Smooth muscle cell of the brain vasculature (primary cell): ENCODE measurements at places on chromosomes 13 and 19.
A peak's percentile ranks its signal among the peaks of the same experiment; 100 is the strongest.

DNA sequence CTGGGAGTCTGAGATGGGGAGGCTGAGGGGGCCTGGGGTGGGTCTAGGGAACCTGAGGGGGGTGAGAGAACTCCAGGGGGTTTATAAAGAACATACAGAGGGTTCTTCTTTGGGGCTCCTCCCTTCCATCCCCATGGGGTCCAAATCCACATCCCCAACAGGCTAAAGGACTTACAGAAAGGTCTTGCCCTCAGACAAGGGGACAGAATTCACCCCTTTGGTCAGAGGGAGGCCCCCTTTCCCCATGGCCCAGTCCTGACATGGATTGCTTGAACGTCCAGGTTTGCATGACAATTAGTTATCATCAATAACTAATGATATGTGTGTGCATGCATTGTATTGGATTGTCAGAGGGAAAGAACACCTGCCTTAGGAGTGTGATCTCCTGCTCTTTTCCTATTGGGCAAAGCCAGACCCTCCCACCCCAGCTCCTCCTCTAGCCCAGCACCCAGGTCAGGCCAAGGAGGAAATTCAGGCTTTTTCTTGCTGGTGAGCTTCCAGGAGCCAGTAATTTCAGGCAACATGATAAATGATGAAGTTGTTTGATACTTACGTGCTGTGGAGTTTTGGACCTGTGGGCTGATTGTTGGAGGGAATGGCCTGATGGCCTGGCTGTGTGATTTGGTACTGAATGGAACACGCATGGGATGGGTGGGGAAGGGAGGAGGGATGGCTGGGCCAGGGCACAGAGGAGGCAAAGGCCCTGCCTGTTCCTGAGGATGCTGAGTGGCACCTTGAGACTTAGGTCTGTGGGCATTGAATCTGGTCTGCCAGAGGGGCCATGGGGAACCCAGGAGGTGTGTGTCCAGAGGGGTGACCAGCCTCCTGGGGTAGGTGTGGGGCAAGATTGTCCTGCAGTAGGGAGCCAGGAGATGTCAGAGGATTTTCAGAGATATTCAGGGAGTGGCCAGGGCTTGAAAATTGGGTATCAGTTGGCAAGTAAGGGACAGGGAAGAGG lies 1.1 kb downstream of the KLHL26 start:
- no peak for DNase-seq

DNA sequence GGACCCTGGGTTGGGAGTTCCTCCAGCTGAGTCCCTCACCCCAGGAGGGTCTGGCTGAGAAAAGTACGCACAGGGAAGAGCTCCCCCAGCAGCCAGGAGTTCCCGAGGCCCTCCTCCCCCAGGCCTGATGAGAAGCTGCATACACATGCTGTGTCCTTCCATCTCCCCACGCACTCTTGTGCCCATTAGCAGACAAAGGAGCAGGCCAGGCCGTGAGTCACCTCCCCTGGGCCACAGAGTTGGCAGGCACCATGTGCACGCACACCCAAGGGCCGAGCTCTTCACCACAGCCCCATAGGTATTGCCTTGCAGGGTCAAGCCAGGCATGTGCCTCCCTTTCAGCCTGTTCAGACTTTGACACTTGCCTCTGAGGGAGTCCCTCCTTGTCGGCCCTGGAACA lies 17.5 kb downstream of the MAU2 start:
- DNase-seq, result no peak

- DNase-seq, result no peak
These were observed at the start of gene NPAS1 for GRCh38 chr19:47019431-47020041. Gene NPAS1 (plus strand): TSS chr19:47019837. CDS start chr19:47021048, 1,211 bp downstream.

GRCh38 chr13:20702915-20703779 lies at the start of gene IL17D:
Gene IL17D (plus strand): TSS chr13:20703699. CDS start chr13:20704002, 303 bp downstream.
- no peak for DNase-seq

- no peak for DNase-seq
These were observed 22.5 kb downstream of the LGALS16 start for GRCh38 chr19:39677961-39678889.

DNA sequence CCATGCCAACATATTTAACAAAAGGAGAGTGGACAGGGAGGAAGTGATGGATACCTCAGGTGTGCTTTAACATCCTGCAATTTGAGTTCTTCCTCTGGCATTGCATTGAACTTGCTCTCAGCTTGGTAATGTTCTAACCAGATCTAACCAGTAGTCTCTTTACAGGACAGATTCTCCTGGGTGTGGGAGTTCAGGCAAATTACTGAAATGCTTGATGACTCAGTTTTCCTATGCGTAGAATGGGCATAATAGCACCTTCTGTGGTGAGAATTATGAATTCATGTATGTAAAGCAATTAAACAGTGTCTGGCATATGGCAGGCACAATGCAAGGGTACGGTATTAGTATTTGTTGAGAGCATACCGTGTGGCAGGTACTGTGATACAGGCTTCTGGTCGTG lies 3.6 kb downstream of the AKAP11 start:
- DNase-seq, result no peak

- DNase-seq, result peak; percentile 59
These were observed 40.5 kb downstream of the FAM124A start for GRCh38 chr13:51262501-51263211.

- DNase-seq, result no peak
These were observed at the start of gene LYPD4 for GRCh38 chr19:41844601-41845000. Gene LYPD4 (minus strand): TSS chr19:41844683. CDS start chr19:41839285, 5,398 bp downstream.

DNA sequence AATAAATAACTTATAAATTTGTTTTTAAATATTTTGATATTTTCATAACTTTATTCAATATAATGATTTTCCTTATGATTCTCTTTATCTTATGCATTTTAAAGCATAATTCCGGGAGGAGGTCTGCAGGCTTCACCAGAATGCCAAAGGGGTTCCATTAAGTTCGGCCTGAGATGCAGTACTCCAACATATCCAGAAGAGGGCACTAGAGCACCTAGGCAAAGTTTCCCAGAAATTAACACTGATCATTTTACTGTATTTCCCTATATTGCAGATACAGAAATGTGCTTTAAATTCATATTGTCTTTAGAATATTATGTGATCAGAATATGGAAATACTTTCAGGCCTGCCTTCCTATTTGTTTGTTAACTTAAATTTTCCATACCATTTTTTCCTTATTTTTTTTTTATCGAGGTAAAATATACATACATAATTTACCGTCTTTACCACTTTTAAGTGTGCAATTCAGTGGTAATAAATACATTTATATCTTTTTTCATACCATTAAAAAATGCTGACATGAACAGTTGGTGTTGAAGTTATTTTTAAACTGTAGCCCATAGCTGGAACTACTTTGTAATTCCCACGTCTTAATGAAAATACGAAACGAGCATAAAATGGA lies 58.9 kb upstream of the TM9SF2 start:
- no peak for DNase-seq

DNA sequence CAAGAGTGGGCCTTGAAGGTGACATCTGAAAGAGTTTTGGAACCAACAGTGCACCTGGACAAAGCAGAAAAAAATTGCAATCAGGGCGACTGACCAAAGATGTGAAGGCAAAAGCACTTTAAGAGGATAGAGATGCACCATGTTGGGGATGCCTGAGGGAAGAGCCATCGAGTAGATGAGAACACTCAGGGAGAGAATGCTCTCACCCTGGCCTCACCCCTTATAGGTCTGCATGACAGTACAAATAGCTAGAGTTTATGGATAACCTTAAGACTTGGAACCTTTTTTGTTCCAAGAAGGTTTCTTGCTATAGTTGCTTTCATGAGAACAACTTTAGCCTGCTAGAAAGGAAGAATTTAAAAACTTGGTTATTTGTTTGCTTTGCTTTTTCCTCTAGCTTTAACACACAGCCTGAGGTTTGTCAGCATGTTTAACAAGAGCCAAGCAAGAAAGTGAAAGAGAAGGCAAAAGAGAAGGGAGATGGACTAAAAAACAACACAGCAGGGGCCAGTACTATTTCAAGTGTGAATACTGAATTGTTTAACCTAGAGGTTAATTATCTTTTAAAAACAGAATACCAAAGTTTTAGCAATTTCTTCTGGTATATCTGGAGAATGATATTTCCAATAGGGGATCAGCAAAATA lies 418.9 kb downstream of the DIAPH3 start:
- no peak for DNase-seq

GRCh38 chr13:105587786-105588185 lies 947.7 kb downstream of the EFNB2 start:
- no peak for DNase-seq

- no peak for DNase-seq
These were observed 122.9 kb downstream of the URI1 start for GRCh38 chr19:30064771-30065494.

DNA sequence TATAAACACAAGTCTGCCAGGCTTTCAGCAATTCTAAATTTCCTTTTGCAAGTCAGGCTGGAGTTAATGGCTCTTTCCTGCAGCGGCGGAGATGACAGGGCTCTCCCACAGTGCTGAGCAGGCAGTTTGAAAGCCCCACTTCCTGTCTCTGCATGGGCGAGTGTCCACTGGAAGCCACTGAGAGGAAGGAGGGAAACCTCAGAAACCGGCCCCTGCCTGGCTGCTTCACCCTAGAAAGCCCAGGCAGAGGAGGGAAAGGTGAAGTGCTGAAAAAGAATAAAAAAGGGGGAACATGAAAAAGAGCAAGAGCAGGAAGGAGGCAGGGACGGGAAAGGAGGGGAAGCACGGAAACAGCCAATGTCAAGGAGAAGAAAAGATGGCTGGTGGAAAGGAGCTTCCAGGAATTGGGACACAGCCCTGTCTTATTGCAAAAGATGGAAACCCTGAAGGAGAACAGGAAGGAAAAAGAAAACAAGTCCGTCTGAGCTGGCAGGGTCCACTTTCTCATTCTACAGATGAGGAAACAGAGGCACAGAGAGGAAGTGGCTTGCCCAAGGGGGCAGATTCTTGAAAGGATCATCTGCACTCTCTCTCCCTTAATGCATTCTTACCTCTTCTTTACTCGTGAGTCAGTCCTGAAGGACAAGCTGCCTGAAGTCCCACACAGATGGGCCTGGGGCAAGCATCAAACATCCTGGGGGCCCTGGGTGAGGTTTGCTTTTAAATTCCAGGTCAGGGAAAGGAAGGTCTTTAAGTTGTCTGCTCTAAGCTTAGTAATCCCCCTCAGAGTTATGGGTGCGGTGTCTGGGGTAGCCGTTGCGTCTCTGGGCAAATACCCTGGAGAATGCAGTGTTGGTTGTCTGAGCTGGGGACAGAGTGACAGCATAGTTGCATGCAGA lies 38.8 kb upstream of the ALOX5AP start:
- no peak for DNase-seq

DNA sequence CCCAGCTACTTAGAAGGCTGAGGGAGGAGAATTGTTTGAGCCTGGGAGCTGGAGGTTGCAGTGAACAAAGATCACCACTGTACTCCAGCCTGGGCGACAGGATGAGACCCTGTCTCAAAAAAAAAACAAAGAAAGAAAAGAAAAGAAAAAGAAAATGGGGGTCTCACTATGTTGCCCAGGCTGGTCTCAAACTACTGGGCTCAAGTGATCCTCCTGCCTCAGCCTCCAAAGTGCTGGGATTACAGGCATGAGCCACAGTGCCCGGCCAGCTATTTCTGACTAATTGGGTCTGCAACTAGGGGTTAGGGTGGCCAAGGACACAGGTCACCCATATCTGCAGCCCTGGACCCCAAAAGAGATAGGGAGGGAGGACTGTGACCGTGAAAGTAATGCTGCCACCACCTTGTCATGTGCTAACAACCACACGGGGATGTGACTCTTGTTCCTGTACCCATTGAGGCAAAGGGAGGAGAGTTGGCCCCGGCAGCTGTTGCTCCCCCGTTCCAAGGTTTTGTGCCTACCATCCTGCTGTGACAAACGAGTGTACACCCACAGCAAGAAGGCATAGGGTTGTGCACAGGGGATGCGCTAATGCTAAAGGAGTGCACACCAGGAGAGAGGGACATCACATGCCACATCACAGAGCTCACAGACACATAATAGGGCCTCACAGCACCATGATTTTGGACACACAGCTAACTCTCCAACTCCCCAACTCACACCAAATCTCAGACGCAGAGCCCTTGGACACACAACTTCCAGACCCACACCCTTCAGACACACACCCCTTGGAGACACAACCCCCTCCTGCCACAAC lies 619 bp downstream of the MEF2B start:
- DNase-seq, result no peak
